NCI-H1105 (cell line): ENCODE measurements at places on chromosomes 4 and X.

GRCh38 chrX:39693298-39693697 is 404.5 kb downstream of the BCOR start:
- DNase-seq, result no peak

- no peak for DNase-seq
These were observed 122.2 kb downstream of the ANXA5 start for GRCh38 chr4:121574618-121575017.

GRCh38 chrX:30965767-30966166 is 76.7 kb upstream of the TAB3 start:
- DNase-seq, result no peak

DNA sequence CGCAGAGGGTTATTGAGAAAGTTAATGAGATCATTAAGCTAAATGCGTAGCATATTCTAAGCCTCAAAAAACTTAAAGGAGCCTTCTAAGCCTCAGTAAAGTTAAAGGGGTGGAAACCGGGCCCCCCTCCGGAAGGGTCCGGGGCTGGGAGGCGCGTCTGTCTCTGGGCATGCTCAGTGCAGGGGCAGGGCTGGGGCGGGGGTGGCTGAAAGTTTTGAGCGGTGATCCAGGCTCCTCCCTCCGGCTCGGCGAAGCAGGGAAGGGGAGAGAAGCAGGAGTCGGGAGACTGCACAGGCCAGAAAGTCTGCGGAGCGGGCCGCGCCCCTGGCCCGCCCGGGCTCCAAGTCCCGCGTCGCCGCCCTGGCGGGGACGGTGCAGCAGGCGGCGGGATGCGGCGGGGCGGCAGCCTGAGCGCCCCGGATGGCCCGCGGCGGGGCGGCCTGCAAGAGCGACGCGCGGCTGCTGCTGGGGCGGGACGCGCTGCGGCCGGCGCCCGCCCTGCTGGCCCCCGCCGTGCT is at the start of gene EVC:
EVC (plus strand) TSS at position 241 of the 518 bp plus-strand sequence; CDS start at position 421, 180 bp downstream.
- peak; percentile 3 for DNase-seq

DNA sequence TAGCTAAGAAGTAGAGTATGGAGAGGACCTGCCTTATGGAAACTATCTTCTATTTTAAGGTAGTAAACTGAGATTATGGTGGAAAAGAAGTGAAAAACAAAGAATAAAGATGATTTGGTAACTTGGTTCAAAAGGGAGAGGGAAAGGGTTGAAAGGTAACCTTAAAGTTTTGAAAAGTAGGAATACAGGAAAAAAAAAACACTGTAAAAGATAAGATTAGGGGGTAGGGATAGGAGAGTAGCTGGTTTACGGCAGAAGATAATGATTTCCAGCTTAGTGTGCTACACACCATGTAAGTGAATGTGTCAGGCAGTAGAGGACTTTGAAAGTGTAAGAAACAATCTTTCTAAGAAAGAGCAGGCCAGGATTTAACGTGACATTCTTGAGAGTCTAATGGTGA is 35.3 kb downstream of the FAM13A start:
- DNase-seq, result no peak

DNA sequence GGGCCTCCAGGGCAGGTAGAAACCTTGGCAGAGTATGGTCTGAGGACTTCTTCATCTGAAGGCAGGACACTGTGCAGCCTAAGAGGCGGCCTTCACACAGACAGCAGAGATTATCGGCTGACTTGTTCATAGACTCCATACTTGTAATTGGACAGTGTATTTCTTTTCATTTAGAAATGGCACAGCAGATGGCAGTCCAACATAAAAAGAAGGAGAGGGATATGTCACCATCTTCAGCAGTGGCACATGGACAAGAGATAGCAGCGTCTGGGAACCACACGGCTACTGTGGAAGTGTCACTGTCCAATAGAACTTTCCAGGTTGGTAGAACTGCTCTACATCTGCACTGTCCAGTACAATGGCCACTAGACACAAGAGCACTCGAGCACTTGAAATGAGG is 21.7 kb upstream of the GEMIN8 start:
- DNase-seq, result peak; percentile 35

DNA sequence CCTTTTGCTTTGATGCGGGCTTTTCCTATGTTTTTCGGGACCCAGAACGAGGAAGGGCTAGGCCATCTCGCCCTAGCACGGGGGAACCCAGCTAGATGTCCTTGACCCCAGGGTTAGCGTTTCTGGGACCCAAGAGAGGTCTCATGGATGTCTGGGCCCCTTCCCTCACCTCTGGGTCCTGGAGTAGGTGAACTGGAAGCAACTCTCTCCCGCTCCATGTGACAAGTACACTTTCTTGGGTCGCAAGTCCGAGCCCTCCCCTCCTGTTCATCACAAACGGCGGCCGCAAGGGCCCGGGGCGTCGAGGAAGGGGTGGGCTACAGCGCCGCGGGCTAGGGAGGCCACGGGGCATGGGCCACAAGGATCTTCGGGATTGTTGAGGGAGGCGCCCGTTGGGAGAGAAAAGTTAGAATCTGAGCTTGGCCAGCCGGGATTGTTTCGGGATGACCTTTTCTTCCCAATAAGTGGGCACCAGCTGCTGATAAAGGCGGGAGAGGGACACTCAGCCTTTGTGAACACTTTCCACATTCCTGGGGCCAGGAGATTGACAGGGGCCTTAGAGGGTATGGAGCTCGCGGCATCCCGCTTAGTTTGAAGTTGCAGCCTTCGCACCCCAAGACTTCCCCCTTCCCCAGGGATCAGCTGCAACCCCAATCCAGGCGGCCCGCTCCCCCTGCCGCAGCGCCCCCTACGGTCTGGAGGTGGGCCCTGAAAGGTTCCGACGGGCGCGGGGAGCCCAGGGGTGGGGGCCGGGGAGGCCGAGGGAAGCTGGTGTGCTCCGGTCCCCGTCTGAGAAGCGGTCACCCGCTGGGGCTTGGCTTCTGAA is 136.9 kb upstream of the ZIC3 start:
- no peak for DNase-seq
